ENCODE measurements at places on chromosomes 13 and 19. TPM values are rescaled to one million over a fixed set of nuclear protein-coding genes. Genes with fewer than 3 reads are reported as not detected.

GADD45GIP1 gene
- polyA plus RNA-seq = 51.0 TPM

ZIK1 gene
- polyA plus RNA-seq = 22.7 TPM

TMEM221 gene
- not detected for polyA plus RNA-seq

AP1M2 gene
- not detected for polyA plus RNA-seq

MCEMP1 gene
- polyA plus RNA-seq = not detected

BLOC1S3 gene
- 24.5 TPM for polyA plus RNA-seq

NCAN gene
- not detected for polyA plus RNA-seq

PRTN3 gene
- not detected for polyA plus RNA-seq

DNA sequence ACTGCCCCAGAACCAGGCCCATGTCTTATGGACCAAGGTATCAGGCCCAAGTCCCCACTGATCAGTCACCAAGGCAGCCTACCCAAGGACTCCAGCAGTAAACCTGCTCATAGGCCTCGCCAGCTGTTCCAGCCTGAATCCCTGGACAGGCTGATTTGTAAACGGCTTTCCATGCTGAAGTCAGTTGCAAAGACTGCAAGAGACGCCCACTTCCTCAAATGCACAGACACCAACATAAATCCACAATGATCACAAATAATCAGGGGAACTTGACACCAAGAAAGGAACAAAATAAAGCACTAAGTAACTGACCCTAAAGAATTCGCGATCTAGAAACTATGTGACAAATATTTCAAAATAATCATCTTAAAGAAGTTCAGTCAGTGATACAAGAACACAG, 75.2 kb downstream of the RXFP2 start:
- no peak for DNase-seq

DNA sequence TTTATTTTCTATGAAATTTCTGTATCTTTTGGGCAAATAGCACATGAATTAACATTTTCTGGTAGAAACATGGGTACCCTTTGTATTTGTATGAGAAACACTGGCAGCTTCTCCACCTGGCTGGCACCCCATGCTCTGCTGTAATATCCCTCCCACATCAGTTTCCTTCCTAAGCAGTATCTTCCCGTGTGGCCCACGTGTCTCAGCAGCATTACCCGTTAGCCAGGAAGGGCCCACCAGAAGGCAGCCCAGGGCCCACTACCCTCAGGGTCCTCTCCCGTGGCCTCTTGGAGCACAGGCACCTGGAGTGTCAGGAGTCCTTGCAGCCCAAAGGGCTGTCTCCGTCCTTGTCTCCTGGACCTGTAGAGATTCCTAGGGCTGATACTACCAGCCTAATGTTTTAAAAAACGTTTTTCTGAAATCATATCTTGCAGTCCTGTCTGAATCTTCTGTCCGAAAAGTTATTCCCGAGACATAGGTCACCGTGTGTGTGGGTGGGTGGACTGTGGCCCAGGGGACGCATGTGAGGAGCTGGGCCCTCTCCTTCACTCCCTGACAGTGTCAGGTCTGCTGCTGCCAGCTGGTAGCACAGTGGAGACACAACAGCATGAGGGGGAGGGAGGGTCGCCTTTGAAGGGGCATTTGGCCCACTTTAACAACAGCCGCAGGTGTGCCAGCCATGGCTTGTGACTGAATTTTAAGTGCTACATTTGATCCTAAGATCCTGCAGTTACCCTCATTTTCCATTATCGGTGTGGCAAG, 22.0 kb upstream of the TEX29 start:
- no peak for DNase-seq

- DNase-seq = no peak
Observed at GRCh38 chr13:102703726-102704035, 8.8 kb upstream of the METTL21C start.

DNA sequence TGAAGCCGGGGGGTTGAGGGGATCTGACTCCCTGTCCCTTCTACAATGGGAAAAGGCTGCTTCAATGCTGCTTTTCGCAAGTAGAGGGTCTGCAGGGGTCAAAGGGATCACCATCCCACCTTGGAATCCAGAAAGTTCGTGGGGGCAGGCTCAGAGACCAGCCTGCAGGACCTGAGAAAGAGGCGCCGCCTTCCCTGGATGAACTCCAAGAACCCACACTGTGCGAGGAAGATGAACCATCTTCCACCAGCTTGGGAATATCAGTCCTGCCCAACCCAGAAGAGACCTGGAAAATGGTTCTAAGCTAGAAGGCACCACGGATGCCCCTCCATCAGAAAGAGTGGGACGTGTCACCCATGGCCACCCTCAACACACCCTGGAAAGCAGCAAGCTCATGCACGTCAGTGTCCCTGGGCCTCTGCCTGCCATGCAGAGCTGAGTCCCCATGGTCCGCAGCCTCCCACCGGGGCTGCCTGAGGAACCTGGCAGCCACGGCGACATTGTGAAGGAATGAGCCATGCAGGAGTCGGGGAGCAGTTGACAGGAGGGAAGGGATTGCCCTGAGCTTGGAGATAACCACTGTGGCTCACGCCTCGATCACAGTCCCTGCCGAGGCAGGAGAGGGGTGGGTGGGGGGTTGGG, 14.6 kb downstream of the RAB3D start:
- no peak for DNase-seq

DNA sequence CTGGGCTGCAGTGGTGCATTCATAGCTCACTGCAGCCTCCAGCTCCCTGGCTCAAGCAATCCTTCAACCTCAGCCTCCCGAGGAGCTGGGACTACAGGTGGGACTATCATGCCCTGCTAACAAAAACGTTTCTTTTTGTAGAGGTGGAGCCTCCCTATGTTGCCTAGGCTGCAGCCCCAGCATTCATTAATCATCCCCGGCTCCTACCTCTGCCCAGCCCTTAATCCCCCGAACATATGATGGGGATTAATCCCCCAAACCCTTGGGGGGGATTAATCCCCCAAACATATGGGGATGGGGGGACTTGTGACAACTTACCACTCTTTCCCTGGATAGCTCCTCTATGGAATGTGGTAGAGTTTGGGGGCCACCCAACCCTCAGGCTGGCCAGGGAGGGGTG, 45.9 kb downstream of the SUGP2 start:
- no peak for DNase-seq

- DNase-seq = no peak
Observed at GRCh38 chr19:4971424-4971793, 2.5 kb downstream of the KDM4B start.

GRCh38 chr19:41324921-41325639, 15.1 kb downstream of the CCDC97 start:
- no peak for DNase-seq

GRCh38 chr13:73428137-73428536, 369.3 kb downstream of the KLF5 start:
- DNase-seq = no peak

- DNase-seq = no peak
Observed at GRCh38 chr13:27465611-27466010, 15.2 kb upstream of the MTIF3 start.

DNA sequence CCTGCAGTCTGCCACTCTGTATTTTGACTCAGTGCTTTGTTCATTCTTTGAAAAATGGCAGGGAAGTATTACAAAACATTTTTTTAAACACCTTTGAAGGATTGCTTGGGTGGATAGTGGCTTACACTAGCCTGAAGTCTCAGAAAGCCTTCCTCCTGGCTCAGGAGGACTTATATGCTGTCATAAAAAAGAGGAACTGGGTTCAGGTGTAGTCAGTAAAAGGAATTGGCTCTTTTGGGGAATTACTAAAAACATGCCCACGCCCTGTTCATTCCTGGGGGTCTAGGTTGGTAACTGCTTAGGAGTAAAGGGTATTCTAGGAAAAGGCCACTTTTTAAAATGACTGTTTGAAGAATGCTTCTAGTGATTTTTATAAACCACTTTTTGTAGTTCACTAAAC, 186.9 kb downstream of the SHISA2 start:
- no peak for DNase-seq

DNA sequence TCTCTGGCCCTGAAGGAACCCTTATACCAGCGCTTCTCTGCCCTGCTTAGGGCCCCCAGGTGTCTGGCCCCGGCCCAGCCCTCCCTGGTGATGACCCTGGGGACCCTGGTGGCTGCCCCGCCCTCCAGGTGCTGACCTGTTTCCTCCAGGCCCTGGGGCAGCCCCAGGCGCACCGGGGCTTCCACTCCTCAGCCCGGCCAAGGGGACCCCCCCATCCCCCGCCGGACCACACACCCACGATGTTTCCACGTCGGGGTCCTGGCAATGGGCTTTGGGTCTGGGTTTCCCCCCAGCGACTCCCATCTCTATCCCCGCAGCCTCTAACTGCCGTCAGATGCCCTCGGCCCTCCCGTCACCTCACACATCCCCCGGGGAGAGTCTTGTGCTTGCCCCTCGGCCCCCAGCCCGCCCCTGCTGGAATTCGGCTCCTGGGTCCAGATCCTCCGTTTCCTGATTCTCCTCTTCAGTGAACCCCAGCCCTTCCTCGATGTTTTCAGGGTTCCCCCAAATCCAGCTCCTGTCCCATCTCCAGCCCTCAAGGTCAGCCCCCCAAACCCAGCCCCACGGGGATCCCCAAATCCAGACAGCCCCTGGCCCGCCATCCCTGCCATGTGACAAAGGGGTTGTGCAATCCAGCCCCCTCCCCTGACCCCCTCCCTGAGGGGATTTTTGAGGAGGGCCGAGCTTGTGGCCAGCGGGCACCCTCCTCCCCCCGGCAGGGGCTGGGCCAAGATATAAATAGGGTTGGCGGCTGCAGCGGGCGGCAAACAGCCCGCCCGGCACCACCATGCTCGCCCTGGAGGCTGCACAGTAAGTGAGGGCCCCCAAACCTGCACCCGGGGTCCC, at the start of gene SPIB:
Gene SPIB (plus strand): TSS at position 763 of the 846 bp plus-strand sequence. CDS start 25 bp downstream, at position 788.
- DNase-seq = peak; percentile 74
